T-helper 17 cell (primary cell): ENCODE measurements at places on chromosomes 11 and 22.

DNA sequence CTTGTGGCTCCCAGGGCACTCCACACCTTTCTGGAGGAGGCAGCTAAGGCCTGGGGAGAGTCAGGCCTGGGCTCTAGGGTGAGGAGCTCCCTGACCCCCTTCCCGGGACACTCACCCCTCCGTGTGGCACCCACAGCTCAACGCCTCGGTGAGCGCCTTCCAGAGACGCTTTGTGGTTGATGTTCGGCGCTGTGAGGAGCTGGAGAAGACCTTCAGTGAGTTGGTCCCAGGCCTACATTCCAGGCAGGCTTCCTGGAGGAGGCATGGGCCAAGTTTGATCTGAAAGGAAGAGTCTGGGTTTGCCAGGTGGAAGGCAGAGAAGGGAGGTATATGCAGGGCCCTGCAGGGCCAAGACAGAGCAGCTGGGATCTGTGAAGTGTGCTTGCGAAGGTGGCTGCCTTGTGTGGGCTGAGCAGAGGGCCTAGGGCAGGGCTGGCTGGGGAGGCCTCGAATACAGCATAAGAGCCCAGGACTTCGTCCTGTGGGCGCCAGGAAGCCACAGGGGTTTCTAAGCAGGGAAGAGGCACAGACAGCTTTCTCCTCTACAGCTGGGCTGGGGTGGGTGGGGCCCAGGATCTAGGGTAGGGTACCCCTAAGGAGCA, 2.9 kb downstream of the TCIRG1 start:
- no peak for DNase-seq

GRCh38 chr22:35381424-35382009, 621 bp downstream of the HMOX1 start:
- no peak for DNase-seq

DNA sequence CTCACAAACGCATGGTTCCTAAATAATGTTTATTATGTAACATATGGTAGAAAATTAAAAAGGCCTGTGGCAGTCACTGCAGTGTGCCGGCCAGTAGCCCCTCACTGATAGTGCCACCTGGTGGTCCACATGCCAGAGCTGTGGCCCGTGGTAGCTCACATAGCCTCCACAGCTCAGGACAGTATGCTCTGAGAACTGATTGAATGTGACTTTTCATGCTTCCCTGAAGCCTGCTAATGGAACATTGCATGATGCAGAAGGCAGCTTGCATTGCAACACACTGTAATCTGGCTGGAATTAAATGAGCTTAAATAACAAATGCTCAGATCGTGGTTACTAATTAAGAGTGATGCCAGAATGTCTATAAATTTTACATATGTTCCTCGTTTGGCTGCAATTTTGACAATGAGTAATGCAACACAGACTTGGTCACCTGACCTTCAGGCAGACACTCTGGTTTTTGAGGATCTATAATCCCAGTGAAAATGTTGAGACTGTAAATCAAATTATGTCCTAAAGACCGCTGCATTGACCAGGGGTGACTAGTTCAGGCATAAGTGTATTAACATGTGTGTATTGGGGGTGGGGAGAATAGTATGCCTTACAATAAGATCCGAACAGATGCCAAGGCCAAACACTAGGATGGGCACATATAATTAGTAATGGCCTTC, 566.4 kb downstream of the METTL15 start:
- DNase-seq: no peak

DNA sequence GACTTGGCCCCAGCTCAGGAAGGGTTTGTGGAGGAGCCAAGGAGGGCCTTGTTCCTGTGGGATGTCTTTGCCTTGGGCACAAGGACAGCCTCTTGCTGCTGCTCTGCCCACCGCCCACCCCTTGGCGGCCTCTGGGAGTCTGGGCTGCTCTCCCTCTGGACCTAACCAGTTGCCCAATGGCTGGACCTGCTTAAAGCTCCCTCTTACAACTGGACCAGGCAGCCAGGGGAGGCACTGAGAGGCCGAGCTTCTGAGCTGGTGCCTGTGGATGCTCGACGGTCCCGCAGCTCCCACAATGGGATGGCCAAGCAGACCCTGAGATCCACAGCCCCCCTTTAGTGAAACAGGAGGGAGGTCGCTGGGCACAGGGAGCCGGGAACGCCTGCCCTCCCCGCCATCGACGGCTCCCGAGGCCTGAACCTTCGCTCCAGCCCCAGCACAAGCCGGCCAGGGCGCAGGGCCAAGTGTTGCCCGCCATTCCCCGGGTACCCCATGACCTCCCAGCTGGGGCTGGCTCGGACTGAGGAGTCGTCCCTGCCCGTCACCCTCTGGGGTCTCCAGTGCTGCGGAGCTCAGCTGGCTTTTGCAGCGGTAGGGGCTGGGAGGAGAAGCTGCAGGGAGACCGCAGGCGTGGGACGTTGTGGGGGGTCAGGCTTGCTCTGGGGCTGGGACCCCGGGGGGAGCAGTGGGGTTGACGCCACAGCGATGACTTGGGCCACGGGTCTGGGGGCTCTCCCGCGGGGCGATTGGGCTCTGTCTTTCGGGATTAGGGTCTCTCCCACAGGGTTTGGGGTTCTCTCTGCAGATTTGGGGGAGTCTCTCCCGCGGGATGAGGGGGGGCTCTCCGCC, 584 bp upstream of the GAL start:
- no peak for DNase-seq

DNA sequence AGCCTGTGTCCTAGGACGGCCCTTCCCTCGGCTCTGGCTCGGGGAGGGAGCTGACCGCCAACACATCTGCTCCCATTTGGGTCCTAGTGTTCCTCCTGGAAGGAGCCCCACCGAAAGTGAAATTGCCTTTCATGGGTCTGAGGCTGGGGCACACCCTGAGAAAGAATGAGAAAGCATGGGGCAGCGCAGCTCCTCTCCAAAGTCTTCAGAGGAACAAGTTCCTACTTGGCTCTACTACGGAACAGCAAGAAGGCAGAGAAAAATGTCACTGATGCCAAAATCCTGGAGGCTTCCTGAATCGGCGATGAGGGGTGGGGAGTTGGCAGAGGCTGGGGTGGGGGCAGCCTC, 41.5 kb upstream of the MYEOV start:
- no peak for DNase-seq

DNA sequence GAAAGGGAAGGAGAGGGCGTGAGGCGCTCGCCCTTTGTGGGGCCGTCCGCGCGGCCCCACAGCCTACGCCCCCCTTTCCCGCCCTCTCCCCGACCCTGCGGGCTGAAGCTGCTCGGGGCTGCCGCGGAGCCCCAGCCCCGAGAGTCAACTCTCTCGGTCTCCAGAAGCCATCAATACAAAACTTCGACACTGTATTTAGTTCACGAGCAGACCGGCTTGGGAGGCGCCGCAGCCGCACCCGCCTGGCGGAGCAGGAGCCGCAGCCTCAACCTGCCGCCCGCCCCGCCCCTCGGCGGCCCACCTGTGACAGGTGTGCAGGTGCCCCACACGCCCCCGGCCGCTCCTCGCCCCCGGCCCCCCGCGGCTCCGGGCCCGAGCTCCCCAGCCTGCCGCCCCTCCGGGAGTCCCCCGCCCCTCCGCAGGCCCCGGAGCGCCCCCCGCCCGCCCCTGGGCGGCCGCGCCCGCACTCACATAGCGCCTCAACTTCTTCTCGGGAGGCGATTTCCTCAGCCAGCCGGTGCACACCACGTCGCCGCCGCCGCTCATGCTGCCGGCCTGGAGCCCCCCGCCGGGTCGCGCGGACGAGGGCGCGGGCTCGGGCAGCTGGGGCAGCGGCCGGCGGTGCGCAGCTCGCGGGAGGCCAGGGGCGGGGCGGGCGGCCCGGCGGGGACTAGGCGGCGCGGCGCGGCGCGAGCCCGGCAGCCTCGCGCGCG, at the start of gene GAB2:
Gene GAB2 (minus strand): TSS at position 646 of the 713 bp plus-strand sequence. CDS start 100 bp downstream, at position 546.
- peak; percentile 24 for DNase-seq

GRCh38 chr11:1763796-1764661, at the start of gene CTSD:
CTSD (minus strand) TSS chr11:1763927; CDS start chr11:1763859, 68 bp downstream.
- peak; percentile 86 for DNase-seq

GRCh38 chr11:113034576-113034975, 73.4 kb downstream of the NCAM1 start:
- DNase-seq: no peak

DNA sequence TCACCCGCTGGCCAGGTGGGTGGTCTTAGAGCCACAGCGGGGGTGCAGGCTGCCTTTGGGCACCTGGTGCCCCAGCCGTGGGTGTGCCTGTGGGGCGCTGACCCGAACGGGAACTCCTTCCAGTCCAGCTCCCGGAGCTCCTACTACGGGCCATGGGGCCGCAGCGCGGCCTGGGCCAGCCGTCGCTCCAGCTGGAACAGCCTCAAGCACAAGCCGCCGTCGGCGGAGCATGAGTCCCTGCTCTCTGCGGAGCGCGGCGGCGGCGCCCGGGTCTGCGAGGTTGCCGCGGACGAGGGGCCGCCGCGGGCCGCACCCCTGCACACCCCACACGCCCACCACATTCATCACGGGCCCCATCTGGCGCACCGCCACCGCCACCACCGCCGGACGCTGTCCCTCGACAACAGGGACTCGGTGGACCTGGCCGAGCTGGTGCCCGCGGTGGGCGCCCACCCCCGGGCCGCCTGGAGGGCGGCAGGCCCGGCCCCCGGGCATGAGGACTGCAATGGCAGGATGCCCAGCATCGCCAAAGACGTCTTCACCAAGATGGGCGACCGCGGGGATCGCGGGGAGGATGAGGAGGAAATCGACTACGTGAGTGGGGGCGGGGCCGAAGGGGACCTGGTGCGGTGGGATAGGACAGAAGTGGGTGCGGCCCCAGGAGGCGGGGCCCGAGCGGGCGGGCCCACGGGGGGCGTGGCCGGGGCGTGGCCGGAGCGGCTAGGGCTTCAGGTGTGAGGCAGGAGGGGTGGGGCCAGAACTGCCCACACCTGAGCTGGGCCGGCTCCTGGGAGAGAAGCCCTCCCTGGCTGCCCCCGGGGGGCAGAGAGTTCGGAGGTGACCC, 91.5 kb downstream of the CACNA1I start:
- DNase-seq: peak; percentile 77

GRCh38 chr11:6040874-6041273, 10.3 kb upstream of the OR56A1 start:
- DNase-seq: no peak

DNA sequence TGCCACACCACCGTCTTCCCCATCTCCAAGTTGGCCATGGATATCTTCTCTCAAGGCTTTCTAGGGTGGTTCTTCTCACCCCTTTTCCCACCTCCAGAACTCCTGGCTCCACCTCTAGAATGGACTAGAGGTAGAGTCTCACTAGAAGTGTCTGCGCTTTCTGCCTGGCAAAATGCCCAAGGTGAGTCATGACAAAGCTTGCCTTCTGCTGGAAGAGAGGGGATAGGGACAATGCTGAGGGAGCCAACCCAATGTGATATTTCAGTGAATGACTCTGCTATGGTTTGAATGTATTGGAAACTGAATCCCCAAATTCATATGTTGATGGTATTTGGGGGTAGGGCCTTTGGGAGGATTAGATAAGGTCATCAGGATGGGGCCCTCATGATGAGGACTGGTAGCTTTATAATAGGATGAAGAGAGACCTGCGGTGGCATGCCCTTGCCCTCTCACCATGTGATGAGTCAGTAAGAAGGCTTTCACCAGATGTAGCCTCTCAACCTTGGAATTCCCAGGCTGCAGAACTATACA, 4.1 kb upstream of the CD82 start:
- no peak for DNase-seq

DNA sequence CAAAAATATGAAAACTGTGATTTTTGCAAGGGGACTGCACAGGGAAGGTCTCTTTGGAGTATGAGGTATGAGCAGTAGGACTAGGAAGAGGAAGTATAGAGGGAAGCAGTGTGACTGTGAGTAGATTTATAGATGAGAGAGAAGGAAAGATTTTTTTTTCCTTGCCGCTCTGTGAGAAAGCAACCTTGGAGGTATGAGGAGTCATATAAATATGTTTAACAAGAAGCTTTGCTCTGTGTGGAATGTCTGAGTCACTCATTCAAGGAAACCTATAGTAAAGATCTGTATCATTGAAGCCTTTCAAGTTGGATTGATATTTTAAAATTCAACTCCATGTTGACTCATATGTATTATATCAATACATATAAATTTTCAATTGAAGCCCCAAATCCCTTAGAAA, 26.2 kb downstream of the DNHD1 start:
- DNase-seq: no peak

GRCh38 chr11:121553806-121554205, 101.0 kb upstream of the SORL1-AS1 start:
- DNase-seq: no peak

- DNase-seq: no peak
Observed at GRCh38 chr22:19232623-19233022, 54.1 kb upstream of the SLC25A1 start.

DNA sequence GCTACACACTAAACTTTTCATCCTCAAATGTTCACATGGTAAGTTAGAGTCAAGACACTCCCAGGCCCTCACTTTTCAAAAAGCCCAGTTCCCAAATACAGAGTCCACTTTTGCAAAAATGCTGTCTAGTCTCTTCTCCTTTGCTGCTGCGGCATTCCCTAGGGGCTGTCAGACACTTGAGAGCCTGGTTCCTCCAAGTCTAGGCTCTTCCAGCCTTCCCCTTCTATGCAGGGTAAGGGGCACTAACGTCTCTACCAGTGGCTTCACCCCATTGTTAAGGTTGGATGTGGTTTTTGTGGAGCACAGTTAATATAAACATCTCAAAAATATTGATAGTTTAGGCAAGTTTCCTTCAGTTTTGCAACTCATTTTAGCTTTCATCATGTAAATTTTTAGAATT, 181.5 kb downstream of the KIF18A start:
- DNase-seq: no peak

DNA sequence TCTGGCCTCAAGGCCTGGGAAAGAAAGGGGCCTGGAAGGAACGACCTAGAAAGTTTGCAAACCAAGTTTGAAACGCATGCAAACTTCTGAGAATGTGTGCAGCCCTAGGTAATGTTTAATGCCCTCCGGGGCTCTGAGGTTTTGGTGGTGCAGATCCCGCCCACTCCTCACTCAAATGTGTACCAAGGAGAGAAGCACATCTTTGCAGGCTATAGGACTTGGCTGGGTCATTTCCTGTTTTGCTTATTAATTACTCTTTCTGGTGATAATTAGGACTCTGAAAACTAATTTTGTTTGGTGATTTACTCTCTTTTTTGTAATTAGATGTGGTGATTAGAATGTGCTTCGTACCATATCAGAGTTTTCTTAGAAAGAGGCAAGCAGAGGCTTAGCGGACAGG, 625.9 kb upstream of the CADM1 start:
- DNase-seq: no peak
